ENCODE measurements at places on chromosomes 1 and 21. TPM values are rescaled to one million over a fixed set of nuclear protein-coding genes. Genes with fewer than 3 reads are reported as not detected.

GRCh38 chr1:92168657-92169056 lies 49.1 kb upstream of the C1orf146 start:
- no peak overlapping the region for H3K27ac ChIP-seq
- H3K27me3 ChIP-seq = no peaks in the 10 kb centered on the region
- no peak overlapping the region for H3K4me3 ChIP-seq

DNA sequence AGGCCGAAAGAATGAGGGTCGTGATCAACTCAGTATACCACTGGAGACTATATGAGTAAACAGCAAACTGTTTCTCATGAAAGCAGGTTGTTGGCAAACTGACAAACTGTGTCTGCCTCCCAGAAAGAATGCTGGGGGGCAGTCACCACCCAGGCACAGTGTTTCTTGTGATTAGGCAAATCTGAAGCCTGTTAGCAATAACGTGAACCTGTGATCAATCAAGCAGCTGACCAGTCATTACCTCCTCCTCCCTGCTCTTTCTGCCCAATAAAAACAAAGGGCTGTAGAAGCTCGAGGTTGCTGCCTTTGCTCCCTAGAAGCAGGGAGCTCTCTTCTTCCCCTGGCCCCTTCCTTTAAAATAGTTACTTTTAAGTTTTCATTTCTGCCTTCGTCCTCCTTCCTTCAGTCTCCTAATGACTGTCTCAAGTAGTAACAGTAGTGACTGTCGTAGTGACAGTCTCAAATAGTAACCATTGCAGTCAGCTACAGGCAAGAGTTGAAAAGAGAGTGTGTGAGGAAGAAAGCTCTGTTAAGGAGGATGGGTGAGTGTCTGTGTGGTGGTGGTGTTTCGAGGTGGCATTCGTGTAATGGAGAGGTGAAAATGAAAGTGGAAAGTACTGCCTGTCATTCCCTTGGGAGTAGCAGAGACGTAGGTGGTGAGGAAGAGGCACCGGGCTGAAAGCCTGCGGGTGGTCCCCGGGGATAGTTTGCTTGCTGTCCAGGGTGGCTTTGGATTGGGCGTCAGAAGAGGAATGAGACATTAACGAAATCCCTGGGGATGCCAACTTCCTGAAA lies 14.5 kb downstream of the HHAT start:
- H3K36me3 ChIP-seq = no peaks in the 10 kb centered on the region

DNA sequence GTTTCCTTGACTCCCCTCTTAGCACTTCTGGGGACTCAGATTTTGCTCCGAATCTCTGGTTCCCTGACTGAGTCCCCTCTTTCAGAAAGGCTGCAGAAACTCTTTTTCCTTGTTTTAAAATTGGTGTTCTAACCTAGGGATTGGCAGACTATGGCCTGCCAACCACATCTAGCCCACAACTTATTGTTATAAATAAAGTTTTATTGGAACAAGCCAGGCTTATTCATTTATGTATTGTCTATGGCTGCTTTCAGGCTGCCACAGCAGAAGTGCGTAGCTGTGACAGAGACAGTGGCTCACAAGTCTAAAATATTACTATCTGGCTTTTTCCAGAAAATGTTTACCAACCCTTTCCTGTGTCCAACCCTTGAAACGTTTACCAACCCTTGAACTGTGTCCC lies 81.7 kb downstream of the IER5 start:
- H3K27me3 ChIP-seq = no peaks in the 10 kb centered on the region
- no peak overlapping the region for H3K27ac ChIP-seq
- peaks cover 7% of the 10 kb centered on the region for H3K4me1 ChIP-seq
- no peak overlapping the region for H3K4me3 ChIP-seq
- H3K36me3 ChIP-seq = no peaks in the 10 kb centered on the region

- no peaks in the 10 kb centered on the region for H3K4me1 ChIP-seq
- no peaks in the 10 kb centered on the region for H3K36me3 ChIP-seq
- H3K27ac ChIP-seq = no peak overlapping the region
- no peak overlapping the region for H3K4me3 ChIP-seq
These were observed 56.9 kb downstream of the TRIM11 start for GRCh38 chr1:228349701-228350171.

GRCh38 chr1:53662169-53662568 lies 76.8 kb downstream of the GLIS1 start:
- H3K4me3 ChIP-seq = no peak overlapping the region
- DNase-seq = no peak
- no peaks in the 10 kb centered on the region for H3K27me3 ChIP-seq
- no peak overlapping the region for H3K27ac ChIP-seq
- no peaks in the 10 kb centered on the region for H3K36me3 ChIP-seq

- no peak for DNase-seq
- peak overlapping the region; percentile 37 for H3K4me3 ChIP-seq
- no peaks in the 10 kb centered on the region for H3K27me3 ChIP-seq
- no peak overlapping the region for H3K27ac ChIP-seq
- H3K4me1 ChIP-seq = no peaks in the 10 kb centered on the region
- no peaks in the 10 kb centered on the region for H3K36me3 ChIP-seq
These were observed 43.5 kb downstream of the GBP6 start for GRCh38 chr1:89407360-89407759.

DNA sequence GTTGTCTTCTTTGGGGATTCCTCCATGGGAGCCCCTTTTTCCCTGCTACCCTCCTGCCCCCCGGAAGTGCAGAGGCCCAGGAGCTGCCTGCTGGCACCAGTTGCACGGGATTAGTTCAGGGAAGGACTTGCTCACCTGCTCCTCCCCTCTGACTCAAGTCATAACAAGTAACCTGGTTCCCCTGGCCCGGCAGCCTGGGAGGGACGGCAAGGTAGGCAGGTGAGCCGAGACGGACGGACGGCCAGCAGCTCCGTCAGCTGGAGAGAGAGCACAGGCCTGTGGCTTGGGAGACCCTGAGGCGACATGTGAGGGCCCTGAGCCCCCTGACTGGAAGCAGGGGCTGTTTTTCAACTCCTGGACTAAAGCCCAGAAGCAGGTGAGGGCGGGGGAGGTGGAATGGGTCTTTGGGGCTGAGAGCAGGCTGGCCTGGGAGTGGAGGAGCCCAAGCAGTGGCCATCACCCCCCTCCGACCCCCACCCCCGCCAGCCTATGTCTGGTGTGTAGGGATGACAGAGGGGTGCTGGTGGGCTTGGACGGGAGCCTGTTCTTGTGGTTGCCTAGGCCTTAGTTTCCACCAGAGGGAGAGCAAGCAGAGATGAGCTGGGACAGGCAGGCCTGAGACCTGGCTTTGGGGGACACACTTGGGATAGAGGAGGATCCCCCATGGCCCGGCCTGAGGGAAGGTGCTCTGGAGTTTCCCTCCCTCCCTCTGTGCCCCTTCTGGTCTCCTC lies at the start of gene INAVA:
INAVA (plus strand) TSS at position 189 of the 731 bp plus-strand sequence. CDS start 3,501 bp downstream, outside the sequence.
- no peak for DNase-seq
- peaks cover 12% of the 10 kb centered on the region for H3K27me3 ChIP-seq
- no peaks in the 10 kb centered on the region for H3K36me3 ChIP-seq
- H3K27ac ChIP-seq = no peak within 1 kb of the TSS
- H3K4me1 ChIP-seq = peaks cover 18% of the 10 kb centered on the region

DNA sequence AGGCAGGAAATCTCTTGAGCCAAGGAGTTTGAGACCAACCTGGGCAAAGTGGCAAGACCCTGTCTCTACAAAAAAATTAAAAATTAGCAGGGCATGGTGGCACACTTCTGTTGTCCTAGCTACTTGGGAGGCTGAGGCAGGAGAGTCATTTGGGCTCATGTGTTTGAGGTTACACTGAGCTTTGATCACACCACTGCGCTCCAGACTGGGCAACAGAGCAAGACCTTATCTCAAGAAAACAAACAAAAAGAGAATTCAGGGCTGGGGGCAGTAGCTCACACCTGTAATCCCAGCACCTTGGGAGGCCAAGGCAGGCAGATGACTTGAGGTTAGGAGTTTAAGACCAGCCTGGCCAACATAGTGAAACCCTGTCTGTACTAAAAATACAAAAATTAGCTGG lies 17.8 kb upstream of the SLC16A1 start:
- H3K36me3 ChIP-seq = no peaks in the 10 kb centered on the region
- no peak for DNase-seq

DNA sequence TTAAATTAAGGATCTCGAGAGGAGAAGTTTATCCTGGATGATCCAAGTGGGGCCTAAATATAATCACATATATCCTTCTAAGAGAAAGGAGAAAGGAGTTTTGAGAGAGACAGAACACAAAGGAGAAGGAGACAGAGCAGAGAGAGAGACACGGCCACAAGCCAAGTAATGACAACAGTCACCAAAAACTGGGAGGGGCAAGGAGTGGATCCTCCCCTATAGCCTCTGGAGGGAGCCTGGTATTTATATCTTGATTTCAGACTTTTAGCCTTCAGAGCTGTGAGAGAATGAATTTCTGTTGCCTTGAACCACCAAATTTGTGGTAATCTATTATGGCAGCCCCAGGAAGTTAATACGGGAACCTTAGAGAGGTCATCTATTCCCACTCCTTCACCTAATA lies 49.5 kb upstream of the CD1D start:
- H3K27ac ChIP-seq = no peak overlapping the region
- no peak for DNase-seq
- H3K36me3 ChIP-seq = no peaks in the 10 kb centered on the region
- no peaks in the 10 kb centered on the region for H3K27me3 ChIP-seq
- no peak overlapping the region for H3K4me3 ChIP-seq

- H3K27ac ChIP-seq = no peak overlapping the region
- H3K36me3 ChIP-seq = peaks cover 39% of the 10 kb centered on the region
- H3K4me1 ChIP-seq = peaks cover 24% of the 10 kb centered on the region
- no peak overlapping the region for H3K4me3 ChIP-seq
- no peaks in the 10 kb centered on the region for H3K27me3 ChIP-seq
These were observed 5.6 kb downstream of the MFN2 start for GRCh38 chr1:11985851-11986250.

GRCh38 chr1:30741239-30741894 lies 16.2 kb downstream of the LAPTM5 start:
- peaks cover 70% of the 10 kb centered on the region for H3K4me1 ChIP-seq
- no peak overlapping the region for H3K4me3 ChIP-seq
- DNase-seq = no peak

DNA sequence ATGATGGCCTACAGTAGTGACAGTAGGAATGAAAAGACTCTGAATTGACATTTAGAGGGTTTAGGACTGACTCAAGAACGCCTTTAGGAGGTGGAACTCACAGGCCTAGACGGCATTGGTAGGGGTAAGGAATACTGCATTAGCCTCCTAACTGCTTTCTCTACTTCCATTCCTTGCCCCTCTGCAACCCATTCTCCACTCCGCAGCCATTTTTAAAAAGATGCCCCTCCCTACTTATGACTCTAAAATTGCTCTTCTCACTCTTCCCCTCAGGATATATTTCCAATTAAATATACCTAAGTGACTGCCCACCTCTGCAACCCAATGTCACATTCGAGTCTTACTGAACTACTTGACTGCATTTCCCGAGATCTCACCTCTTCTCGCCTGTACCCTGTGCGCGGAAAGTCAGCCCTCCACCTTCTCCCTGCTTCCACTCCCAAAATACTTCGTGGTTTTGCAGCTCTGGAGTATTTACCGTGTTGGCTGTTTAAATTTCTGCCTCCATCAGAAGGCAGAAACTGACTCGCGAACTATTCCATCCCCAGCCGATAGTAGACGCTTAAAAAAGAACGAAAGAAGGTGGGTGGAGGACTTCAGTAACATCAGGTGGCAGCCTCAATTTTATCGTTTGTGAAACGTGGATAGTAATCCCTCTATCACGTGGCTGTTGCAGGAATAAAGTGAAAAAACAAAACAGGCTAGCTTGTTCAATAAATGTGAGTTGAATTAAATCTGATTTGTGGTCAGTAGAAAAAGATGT lies 1.1 kb upstream of the YBX1 start:
- H3K27ac ChIP-seq = peak overlapping the region; percentile 86
- peak overlapping the region; percentile 92 for H3K4me3 ChIP-seq
- H3K4me1 ChIP-seq = peaks cover 42% of the 10 kb centered on the region
- no peaks in the 10 kb centered on the region for H3K27me3 ChIP-seq
- no peak for DNase-seq

DNA sequence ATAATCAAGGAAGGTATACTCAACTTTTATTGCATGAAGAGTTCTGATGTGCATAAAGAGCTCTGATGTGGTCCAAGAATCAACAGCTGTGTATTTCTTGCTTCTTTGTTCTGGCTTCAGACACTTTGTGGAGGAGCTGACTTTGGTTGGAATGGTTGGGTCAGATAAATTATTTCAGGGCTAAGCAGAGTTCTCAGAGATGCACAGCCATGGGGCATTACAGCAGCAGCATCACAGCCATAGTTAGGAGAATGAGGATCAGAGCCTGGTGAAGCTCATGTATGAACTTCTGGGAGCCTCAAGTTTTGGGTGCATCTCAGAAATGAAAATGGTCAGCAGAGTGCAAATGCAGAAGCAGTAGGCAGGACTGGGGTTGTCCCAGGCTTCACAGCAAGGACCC lies 267.4 kb upstream of the RUNX1 start:
- no peaks in the 10 kb centered on the region for H3K36me3 ChIP-seq
- no peaks in the 10 kb centered on the region for H3K27me3 ChIP-seq
- DNase-seq = no peak
- H3K4me1 ChIP-seq = no peaks in the 10 kb centered on the region

- no peaks in the 10 kb centered on the region for H3K36me3 ChIP-seq
- no peaks in the 10 kb centered on the region for H3K4me1 ChIP-seq
These were observed 840.0 kb upstream of the B3GALT2 start for GRCh38 chr1:194026422-194026821.

- H3K27ac ChIP-seq = no peak overlapping the region
- no peaks in the 10 kb centered on the region for H3K27me3 ChIP-seq
- no peak overlapping the region for H3K4me3 ChIP-seq
- DNase-seq = no peak
- H3K36me3 ChIP-seq = no peaks in the 10 kb centered on the region
These were observed 151.3 kb downstream of the DAB1 start for GRCh38 chr1:57272601-57273000.

DNA sequence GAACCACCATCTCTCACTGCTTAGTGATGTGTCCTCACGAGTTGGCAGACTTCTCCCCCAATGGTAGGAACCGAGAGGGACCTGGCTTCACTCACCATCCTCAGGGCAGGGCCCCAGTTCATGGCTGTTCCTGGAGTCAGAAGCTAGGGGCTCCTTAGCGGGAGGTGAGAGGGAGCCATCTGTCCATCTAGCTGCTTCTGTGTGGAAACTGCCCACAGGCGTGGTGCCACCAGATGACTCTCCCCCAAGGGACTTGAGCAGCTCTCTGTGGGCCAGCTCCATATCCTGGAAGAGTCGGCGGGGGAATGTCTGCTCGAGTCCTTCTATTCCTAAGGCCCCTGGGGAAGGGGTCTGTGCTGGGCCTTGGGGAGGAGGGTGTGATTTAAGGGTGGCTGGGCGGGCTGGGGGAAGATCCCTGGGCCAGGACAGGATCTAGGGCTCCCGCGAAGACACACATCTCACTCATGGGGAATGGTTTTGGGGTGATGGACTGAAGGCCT lies 16.3 kb downstream of the LRRC71 start:
- H3K4me1 ChIP-seq = no peaks in the 10 kb centered on the region
- no peak overlapping the region for H3K4me3 ChIP-seq
- DNase-seq = no peak

DNA sequence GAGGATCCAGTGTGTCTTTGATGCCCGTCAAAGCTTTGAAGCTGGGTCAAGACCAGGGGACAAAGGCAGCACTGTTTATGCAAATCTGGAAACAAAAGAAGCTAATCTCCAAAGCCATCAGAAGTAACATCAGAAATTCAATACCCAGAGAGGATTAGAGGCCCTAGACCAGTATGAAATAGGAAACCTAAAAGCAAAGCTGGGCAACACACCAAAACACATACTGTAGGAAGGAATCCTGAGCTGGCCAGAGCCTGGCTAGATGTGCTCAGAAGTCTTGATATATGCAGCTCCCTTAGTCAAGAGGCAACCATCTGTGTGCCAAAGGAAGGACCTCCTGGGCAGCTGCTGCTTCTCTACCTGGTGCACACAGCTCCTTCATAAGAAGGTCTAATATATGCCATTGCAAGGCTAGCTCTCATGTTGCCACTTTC lies 12.3 kb downstream of the COLGALT2 start:
- H3K27ac ChIP-seq = no peak overlapping the region
- no peak for DNase-seq
- H3K4me3 ChIP-seq = no peak overlapping the region

CCDC28B gene
- 14.7 TPM for polyA plus RNA-seq

GIPC2 gene
- polyA plus RNA-seq = 0.40 TPM

ZNF648 gene
- not detected for polyA plus RNA-seq

AGO4 gene
- polyA plus RNA-seq = 14.6 TPM

LCE2C gene
- not detected for polyA plus RNA-seq

CDC73 gene
- 58.5 TPM for polyA plus RNA-seq

CEP85 gene
- polyA plus RNA-seq = 7.7 TPM
